ENCODE measurements at places on chromosomes 7 and 10.
A peak's percentile ranks its signal among the peaks of the same experiment; 100 is the strongest.

DNA sequence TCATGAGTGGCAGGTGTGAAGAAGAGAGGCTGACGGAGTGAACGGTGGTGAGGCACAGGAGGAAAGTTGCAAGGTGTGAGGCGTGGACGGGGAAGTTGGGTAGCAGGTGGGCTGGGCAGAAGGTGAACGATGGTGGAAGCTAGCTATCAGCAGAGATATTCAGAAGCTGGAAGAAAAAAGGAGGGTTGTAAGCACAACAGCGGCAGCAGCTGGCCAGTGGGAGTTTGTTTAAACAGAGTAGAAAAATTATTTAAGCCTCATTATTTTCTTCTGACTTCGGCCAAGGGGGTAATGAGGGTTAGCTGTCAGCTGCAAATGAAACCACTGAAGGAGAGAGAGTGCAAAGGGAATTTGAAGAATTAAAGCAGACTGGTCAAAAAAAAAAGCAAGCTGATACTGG, 62.1 kb upstream of the PRKAR2B start:
- DNase-seq = no peak

DNA sequence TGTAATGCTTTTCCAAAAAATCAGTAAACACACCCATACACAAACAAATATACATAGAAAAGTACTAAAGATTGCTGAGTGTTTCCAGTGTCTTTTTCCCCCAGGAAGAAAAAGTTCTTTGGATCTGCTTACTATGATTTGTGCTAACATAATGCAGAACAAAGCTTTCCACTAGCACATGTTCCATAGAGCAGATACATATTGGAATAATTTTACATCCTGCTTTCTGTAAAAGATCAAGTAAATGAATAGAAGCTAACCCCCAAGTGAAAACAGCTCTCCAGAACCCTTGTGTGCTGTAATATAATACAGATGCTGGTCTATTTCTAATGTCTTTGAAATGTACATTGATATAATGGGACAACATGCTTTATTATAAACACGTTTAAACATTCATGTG, 125.5 kb downstream of the PON1 start:
- DNase-seq = no peak

DNA sequence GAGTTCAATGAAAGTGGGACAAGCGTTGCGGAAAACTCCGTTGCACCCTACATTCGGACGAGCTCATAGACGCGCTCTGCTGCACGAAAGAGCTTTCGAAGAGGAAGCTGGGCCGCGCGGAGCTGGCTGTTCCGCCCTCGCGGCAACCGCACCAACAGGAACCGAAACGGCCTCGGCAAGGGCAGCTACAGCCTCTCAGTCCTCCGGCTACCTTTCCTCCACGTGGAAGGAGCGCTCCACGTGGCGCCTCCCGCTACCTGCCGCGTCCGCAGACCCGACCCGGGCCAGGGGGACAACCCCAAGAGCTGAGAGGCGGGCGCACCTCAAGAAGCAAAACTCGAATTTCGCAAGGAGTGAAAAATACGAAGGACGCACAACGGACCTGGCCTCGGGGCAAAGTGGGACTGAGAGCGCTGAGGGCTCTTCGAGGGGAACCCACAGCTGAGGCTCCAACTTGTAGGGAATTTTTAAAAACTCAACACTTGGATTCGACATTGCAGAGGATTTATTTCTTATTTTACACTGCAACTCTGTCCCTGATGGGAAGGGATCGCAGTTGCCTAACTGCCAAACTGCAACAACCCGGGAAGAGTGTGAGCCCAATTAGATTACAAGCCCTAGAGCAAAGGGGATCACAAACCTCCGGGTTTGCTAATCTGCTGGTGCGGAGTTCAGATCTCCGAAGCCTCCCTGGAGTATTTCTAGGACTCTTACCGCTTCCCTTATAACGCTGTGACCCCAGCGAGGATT, 1.4 kb downstream of the HPSE2 start:
- DNase-seq = no peak

GRCh38 chr10:35413985-35414861, 77.9 kb downstream of the CCNY start:
- DNase-seq = no peak

DNA sequence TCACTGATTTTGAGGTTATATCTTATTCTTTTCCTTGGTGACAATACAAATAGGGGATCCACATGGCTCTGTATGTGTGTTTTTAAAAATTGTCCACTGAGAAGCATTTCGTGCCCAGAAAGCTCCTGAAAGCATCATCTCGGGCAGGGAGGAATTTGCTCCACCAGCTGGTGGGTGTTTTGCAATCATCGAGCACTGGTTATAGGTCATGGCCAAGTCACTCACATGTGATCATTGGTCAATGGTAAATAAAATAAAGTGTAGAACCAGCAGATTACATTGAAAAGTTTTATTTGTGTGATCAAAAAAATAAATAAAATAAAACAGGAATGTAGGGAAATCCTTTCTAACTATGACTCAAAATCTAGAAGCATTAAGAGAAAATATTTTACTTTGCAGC, 23.0 kb upstream of the SNX13 start:
- DNase-seq = no peak

DNA sequence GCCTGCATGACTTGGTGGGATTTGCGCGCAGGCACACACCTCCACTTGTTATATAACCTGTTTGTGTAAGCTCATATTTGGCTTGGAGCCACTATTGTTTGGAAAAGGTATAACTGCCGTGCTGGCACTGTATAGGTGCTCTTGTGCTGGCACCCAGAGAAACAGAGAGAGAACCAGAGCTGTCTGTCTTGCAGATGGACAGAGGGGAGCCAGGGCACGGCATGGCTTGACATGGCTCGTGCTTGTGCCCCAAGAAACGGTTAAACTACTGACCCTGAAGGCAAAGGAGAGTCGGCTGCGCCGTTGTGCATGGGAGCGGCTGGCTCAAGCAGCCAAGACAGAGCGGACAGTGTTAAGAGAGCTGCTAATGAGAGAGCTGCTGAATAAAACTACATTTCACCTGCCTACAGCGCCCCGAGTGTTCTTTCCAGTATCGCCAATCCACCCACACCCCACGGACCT, 23.2 kb downstream of the RAPGEF5 start:
- no peak for DNase-seq

DNA sequence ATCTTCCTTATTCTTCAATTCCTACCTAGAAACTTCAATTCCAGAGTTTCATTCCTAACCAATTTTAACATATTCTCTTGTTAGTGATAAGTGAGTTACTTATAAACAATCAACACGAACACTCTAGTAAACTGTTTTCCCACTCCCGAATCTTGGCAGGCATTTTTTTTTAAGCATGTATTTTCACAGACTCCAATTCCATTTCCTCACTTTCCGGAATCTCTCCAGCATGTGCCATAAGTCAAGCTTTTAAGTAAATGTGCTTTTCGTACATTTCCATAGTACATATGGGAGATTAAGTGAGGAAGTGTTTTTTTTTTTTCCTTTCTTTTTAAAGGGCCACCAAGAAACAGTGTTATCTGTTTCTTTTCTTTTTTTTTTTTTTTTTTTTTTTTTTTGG, 89.1 kb downstream of the FGFR2 start:
- DNase-seq = no peak

DNA sequence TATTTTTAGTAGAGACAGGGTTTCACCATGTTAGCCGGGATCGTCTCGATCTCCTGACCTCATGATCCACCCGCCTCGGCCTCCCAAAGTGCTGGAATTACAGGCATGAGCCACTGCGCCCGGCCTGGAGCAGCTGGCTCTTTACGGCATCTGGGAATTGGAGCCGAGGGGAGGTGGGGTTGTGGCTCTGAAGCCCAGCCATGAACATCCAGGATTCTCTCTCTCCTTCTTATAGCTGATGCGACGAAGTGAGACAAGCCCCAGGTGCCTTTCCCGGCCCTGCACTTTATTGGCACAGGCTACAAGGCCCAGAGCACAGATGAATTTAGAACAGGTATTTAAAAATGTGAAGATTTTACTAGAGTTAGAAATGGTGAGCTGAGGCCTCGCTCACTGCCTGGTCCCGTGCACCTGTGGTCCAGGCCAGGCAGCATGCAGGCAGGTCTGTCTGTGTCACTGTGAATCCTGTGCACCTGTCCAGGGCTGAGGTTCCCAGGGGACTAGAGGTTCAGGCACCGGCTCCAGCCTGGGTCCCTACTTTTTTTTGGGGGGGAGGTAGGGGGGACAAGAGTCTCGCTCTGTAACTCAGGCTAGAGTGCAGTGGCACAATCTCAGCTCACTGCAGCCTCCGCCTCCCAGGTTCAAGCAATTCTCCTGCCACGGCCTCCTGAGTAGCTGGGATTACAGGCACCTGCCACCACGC, 379.7 kb upstream of the FOXK1 start:
- DNase-seq = no peak

DNA sequence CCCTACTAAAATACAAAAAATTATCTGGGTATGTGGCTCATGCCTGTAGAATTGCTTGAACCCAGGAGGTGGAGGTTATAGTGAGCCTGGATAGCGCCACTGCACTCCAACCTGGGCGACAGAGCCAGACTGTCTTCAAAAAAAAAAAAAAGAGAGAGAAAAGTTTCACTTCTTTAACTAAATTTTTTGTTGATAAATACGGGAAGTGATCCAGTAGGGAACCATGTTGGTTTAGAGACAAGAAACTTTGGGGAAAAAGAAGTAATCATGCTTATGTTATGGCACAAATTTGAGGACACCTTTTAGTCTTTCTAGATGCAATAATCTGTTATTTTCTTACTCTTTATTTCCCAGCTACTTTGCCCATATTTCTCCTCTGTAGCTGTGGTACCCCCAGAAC, 309.7 kb downstream of the TYW1 start:
- no peak for DNase-seq

GRCh38 chr10:132163278-132163765, 23.4 kb upstream of the DPYSL4 start:
- no peak for DNase-seq

DNA sequence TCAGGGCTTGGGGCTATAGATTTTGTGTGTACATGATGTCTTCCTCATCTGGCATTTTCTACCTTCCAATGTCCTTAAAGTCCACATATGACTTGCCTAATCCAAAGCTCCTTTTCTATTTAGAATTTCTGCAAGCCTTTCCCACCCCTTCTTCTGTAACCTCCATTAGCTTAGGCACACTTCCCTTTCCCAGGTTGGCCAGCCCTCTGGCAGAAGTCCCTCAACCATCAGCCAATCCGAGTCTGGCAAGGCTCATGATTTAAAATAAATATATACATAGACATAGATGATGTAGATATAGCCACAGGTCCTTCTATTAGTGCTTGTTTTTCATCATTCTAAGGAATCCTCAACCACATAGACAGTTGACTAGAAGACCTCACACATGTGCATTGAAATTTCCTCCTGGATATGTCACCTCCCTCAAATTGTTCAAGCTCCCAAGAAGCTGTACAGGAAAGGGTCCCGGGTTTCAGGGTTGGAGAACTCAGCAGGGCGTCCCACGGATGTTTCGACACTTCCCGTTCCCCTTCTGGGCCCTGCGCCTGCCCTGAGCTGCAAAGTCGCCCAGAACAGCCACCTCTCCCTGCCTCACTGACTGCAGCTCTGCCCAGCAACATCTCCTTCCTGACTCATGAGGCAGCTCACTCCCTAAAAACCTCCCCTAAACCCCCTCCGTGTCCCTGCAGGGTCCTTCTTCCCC, 20.4 kb upstream of the PIK3AP1 start:
- DNase-seq = no peak

DNA sequence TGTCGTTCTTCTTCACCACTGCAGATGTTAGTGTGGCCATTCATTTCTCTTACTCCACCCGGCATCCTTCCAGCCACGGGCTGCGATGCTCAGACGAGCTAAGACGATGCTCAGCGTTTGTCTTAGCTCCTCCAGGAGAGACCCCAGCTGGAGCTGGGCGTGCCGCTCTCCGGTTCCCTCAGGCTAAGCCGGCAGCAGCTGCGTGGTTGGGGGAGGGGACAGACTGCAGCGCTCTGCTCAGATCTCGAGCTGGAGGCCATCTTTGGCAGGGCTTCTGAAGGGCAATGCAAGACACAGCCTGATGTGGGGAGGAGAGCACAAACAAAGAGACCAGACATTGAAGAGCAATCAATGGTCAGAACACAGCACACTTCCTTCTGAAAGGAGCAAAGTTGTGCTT, 4.8 kb downstream of the INA start:
- no peak for DNase-seq

GRCh38 chr10:72342911-72343310, 11.8 kb downstream of the DNAJB12 start:
- no peak for DNase-seq

GRCh38 chr7:156993021-156993924, 17.2 kb downstream of the MNX1 start:
- DNase-seq = no peak

GRCh38 chr10:72765051-72765745, 73.3 kb downstream of the MCU start:
- DNase-seq = no peak

GRCh38 chr10:97463363-97464132, 17.6 kb downstream of the ZDHHC16 start:
- DNase-seq = no peak

DNA sequence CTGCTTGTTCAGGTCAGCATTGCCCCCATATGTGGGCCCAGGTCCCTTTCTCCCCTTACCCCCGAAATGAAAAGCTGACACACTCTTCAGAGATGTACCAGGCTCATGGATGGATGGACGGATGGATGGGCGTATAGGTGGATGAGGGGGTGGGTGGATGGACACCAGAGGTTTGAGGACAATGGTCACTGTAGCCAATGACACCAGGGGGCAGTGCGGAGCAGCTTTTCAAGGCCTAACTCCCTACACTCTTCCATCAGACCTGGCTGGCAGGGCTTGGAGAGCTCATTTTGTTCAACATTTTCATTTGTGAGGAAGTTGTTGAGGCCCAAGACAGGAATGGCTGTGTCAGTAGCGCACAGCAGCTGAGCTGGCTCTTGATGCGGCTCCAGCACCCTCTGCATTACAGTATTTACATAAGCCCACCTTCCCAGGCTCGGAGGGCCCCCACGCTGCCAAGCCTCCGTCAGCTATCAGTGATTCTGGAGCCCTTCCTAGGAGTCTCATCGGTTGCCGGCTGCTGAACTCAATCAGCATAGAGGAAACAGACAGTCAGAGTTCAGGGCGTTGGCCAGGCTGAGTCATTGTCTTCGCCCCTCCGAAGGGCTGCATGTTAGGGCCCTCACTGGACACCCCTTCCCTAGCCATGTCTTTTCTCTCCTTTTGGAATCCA, 11.6 kb upstream of the FFAR4 start:
- peak; percentile 6 for DNase-seq

DNA sequence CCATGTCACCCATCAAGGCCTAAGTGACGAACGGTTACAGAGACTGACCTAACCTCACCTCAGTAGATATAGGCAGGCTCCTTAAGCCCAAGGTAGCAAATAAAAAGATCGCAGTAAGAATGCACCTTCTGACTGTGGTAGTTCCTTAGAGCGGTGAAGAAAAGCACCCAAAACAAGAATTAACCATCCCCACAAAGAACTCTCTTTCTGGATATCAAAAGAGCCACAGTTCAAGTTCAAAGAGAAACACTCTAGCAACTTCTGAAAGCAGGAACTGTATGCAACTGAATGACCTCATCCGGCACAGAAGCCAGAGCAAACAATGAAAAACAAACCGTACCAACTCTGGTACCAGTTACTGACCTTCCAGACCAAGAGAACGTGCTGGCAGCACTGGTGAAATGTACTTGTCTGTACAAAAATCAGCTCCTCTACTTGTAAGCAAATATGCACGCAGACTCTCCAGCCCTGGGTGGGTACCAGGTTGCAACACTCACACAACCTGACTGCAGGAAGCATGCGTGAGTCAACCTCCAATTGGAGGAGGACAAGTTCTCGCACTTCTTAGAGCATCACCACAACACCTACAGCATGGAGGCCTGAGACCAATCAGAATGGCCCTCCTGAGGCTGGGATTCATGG, 202.7 kb downstream of the FAM107B start:
- DNase-seq = no peak

- DNase-seq = no peak
Observed at GRCh38 chr7:45230083-45230482, 72.5 kb downstream of the RAMP3 start.
